Nephron progenitor cell (in vitro differentiated cells): ENCODE measurements at places on chromosomes 1 and 21.
A peak's percentile ranks its signal among the peaks of the same experiment; 100 is the strongest.

- no peak for DNase-seq
These were observed 10.0 kb upstream of the EPHA8 start for GRCh38 chr1:22553104-22553880.

DNA sequence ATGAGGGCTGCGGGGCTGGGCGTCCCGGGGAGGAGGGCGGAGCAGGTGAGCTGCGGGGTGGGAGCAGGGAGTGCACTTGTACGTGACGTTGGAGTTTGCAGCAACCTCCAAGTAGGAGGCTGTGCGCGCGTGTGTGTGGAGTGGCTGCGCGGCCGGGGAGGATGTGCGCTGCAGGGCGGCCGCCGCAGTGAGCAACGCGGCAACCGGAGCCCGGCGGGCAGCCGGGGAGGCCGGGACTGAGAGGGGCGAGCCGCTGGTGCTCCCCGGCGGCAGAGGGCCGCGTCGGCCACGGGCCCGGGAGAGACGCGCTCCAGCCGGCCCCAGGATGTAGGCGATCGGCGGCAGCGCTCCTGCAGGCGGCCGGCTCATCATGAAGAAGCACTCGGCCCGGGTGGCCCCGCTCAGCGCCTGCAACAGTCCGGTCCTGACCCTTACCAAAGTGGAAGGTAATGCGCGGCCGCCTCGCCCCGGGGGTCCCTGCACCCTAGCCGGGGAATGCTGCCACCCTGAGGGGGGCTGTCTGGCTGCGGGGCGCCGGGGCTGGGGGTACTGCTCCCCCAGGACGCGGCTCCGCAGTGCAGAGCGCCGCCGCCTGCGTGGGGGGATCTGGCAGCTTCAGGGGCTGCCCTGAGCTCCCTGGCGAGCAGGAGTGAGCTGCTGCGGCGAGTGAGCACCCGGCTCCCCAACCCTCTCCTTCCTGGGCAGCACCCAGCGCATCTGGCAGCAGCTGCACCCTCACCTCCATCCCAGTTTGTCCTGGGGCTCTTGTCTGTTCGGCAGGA, 158.9 kb upstream of the COA6 start:
- peak; percentile 66 for DNase-seq

DNA sequence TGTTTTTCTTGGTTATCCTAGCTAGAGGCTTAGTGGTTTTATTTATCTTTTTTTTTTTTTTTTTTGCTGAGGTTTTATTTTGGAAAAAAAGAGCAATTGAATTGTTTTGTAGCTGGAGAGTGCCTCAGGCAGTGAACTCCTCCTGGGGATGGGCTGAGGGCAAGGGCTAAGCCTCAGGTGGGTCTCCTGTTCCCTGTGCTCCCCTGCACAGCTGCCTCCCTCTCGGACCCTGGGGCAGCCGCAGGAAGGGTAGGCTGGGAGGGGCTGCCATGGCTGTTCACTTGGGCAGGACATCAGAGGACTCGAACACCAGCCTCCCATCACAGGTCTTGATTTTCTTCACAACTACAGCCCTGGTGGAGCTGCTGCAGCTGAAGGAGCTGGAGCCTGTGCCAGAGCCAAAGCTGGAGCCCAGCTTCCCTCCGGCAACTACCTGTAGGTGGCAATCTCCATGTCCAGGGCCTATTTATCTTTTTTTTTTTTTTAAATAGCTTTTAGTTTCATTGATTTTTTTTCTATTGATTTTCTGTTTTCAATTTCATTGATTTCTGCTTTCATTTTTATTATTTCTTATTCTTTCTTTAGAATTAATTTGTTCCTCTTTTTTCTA, 28.9 kb downstream of the LEPR start:
- no peak for DNase-seq

GRCh38 chr1:212450331-212450881, 17.7 kb downstream of the NENF start:
- no peak for DNase-seq

GRCh38 chr1:43870306-43870705, 63.3 kb upstream of the ARTN start:
- no peak for DNase-seq

GRCh38 chr1:227944931-227945890, 2.5 kb downstream of the WNT9A start:
- DNase-seq, result peak; percentile 55

DNA sequence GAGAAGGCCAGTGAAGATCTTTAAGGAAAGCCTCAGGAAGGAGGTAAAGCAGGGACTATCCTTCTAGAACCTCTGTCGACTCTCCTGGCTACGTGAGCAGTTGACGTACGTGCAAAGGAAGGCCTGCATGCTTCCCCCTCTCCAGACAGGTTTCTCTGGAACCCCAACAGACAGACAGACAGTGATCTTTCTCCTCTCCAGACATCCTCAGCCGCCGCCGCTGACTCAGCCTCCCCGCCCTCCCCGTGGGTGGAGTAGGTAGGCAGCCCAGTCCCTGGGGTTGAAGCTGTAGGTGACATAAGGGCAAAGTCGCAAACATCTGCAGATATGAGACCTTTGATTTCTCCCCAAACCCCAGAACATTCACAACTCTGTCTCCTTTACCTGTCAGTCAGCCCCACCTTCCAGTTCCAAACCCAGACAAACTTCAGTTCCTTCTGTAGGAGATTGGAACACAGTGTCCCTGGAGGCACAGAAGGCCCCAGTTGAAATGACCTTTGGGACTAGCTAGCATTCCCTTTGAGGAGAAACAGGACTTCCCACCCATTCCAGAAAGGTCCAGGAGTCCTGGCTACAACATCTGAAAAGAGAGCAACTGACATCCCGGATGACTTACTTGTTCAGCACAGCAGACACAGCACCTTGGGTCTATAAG, 146.0 kb upstream of the JUN start:
- DNase-seq, result no peak

DNA sequence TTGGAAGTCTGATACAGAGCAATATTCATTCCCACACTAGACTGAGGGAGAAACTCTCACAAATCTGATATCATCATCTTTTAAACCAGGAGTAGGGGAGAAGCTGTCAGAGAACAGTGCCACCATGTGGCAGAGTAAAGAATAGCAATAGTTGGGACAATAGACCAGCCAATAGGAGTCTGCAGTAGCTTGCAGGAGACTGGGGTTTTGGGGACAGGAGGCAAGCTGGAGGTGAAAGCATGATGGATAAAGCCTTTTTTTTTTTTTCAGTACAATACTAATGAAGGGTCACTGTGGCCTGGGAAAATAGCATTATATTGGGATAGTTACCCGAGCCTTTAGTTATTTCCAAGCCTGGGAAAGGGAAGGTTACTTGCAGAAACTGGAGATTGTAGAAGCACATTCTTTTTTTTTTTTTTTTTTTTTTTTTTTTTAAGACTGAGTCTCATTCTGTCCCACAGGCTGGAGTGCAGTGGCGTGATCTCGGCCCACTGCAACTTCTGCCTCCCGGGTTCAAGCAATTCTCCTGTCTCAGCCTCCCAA, 120.7 kb downstream of the S1PR1 start:
- peak; percentile 64 for DNase-seq

- DNase-seq, result no peak
These were observed 5.8 kb downstream of the MAPKAPK2 start for GRCh38 chr1:206690516-206690915.

DNA sequence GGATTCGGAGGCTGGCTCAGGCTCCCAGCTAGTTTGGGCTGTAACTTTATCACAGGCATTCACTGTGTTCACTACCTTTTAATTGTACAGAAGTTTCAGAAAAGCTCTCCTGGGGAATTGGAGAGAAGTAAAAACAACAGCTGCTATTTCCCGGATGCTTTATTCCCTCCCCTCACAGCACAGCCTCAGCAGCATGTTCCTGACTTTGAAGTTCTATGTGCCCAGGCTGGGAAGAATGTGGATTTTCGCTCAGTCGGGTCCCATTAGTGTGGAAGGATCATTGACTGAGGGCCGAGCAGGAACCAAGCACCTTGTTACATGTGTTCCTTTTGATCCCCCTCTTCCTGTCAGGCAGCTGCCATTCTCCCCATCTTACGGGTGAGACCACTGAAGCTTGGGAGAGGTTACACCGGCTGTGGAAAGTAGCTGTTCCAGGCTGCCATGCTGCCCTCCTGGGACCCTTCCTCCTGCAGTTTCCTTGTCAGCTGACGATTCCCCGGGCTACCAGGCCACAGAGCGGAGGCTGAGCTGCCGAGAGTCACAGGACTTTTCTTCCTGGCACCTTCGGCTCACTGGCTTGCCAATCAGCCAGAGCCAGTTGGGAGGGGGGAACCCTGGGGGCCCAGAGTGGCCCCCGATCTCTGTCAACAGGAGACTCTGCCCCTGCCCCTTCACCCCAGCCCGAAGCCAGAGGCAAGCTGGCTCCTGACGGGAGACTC, 223.1 kb upstream of the TMEM51 start:
- DNase-seq, result no peak

- DNase-seq, result no peak
These were observed 13.5 kb upstream of the SLC1A7 start for GRCh38 chr1:53155945-53156344.

GRCh38 chr1:111736548-111737215, 2.5 kb downstream of the INKA2 start:
- no peak for DNase-seq

- DNase-seq, result no peak
These were observed 26.7 kb downstream of the COLGALT2 start for GRCh38 chr1:184010788-184011187.

DNA sequence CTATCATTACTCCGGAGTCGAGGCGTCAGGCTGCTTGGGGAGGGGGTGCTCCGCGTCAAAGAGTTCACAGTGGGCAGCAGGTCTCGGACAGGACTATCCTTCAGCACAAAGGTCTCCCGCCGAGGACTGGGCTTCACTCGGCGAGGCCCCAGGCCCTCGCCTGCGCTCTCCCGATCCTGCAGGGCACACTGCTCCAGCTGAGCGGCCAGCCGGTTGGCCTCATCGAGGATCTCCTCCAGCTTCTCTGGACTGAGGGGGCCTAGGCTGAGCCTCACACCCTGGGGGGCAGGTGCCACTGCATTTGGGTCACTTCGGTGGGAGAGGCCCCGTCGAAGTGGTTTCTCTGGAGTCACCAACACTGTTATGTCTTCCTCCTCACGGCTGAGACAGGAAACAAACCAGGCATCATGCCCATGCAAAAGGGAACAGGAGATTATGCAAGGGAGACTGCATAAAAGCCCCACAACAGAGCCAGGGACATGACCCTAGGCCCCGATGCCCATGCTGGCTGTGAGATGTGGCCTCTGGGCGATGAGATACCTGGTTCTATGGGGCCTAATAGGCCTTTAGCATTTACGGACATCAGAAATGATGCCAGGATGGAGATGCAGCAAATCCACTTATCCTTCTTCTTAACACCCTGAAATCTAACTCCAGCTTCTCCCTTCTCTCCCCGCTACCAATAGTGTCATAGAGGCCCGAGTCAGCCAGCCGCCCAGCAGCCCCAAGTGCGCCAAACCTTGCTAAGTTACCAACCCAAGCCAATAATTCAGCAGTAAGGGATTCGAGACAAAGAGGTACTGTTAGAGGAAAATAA, 1.1 kb downstream of the PSRC1 start:
- no peak for DNase-seq

GRCh38 chr1:234512451-234512861, 33.5 kb upstream of the TARBP1 start:
- no peak for DNase-seq
